ENCODE measurements at places on chromosomes 7 and 10. TPM values are rescaled to one million over a fixed set of nuclear protein-coding genes. Genes with fewer than 3 reads are reported as not detected.

Gene SORBS1
- 1.7 TPM for total RNA-seq

Gene OLAH
- total RNA-seq: 0.59 TPM

Gene ARMC3
- not detected for total RNA-seq

Gene CD36
- 0.08 TPM for total RNA-seq

Gene THSD7A
- total RNA-seq: 2.0 TPM

Gene GJD4
- not detected for total RNA-seq

Gene GBX1
- not detected for total RNA-seq

DNA sequence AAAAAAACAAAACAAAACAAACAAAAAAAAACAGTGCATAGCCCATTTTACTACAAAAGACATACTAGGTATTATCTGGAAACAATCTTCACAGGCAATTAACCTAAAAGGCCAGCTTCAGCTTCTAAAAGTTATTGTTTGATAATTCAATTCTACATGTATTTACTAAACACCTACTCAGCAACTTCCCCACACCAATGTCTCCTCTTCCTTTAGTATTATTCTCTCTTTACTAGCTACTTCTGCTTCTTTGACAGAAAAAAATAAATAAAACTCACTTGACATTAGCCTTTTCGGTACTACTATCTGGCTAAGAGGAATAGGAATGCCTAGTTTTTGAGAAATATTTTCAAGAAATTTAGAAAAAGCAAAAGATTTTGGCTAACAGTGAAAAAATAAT is 2.8 kb downstream of the TM9SF3 start:
- DNase-seq: no peak
- H3K27ac ChIP-seq: no peak overlapping the region
- no peaks in the 10 kb centered on the region for H3K27me3 ChIP-seq
- no peak overlapping the region for H3K4me3 ChIP-seq
- H3K36me3 ChIP-seq: peaks cover 2% of the 10 kb centered on the region

DNA sequence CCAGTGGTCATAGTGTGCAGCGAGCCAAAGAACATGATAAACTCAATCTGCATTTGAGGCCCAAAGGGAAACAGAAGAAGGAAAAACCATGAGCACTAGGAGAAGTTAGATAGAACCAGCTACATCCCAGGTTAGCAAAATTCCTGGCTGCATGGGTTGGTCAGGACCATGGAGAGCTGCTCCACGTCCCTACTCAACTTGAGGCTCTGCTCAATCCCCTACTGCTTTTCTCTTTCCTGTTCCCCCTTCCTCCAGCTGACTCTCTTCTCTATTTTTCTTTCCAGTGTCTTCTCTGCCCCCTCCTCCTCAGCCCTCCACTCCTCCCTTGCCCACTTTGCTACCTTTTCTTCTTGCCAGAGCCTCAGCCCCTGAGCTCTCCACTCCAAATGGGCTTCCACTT is 21.9 kb upstream of the VSIR start:
- H3K4me1 ChIP-seq: no peaks in the 10 kb centered on the region
- no peak for DNase-seq
- H3K27me3 ChIP-seq: peaks cover 5% of the 10 kb centered on the region
- H3K4me3 ChIP-seq: no peak overlapping the region
- no peak overlapping the region for H3K27ac ChIP-seq
- H3K36me3 ChIP-seq: no peaks in the 10 kb centered on the region

DNA sequence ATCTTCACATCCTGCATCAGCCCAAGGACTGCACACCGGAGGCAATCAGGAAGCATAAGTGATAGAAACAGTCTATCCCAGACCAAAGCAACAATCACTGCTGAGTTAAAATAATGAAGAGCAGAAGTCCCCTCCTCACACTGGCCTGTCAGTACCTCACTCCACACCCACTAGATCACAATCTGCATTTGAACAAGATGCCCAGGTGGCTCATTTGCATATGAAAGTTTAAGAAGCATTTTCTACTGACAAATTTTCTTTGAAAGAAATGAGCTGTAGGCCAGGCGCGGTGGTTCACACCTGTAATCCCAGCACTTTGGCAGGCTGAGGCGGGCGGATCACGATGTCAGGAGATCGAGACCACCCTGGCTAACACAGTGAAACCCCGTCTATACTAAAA is 77.4 kb downstream of the CUL2 start:
- H3K27ac ChIP-seq: no peak overlapping the region
- H3K36me3 ChIP-seq: peaks cover 35% of the 10 kb centered on the region
- DNase-seq: no peak
- H3K27me3 ChIP-seq: no peaks in the 10 kb centered on the region

DNA sequence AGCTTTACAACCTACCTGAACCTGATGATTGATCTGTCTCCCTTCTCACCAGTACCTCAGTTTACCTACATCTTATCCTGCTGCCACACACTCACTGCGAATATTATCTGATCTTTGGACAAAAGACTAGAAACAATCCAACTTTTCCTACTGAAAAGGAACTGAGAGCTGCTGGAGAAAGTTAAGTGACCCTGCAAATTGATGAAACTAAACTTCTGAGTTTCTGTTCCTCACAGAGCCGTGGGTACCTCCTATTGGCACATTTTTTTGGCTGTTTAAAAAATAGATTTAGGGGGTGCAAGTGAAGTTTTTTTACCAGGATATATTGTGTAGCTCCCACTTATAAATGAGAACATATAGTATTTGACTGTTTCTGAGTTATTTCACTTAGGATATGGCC is 66.0 kb upstream of the STARD3NL start:
- no peak overlapping the region for H3K4me3 ChIP-seq
- no peak for DNase-seq
- H3K27ac ChIP-seq: no peak overlapping the region
- H3K27me3 ChIP-seq: peaks cover 65% of the 10 kb centered on the region

DNA sequence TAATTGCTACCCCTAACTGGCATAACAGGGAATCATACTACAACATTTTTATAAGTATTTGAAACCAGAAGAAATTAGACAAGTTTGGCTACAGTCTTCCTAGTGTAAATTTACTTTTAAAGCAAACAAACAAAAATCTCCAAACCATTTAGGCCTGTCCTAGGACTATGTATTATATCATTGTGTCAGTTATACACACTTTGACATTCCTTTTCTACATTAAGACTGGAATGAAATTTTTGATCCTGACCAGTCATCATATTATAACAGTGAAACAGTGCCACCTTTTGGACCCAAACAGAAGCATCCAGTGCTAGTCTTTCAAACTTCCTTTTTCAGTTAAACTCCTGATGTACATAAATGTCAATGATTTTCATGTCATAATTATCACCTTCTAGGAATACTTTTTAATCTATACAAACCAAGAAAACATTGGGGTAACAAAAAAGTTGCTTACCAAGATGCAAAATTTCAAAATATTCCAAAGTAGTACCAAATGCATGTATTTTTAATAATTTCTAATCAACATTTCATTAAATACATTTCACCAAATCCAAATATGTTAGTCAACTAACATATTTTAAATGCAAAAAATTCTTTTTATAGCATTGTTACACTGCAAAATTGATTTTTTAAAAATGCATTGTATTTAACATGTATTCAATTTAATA is 75.7 kb downstream of the IMMP2L start:
- H3K27me3 ChIP-seq: no peaks in the 10 kb centered on the region
- H3K27ac ChIP-seq: no peak overlapping the region
- peaks cover 2% of the 10 kb centered on the region for H3K36me3 ChIP-seq
- peaks cover 11% of the 10 kb centered on the region for H3K4me1 ChIP-seq
- no peak overlapping the region for H3K4me3 ChIP-seq
- no peak for DNase-seq

DNA sequence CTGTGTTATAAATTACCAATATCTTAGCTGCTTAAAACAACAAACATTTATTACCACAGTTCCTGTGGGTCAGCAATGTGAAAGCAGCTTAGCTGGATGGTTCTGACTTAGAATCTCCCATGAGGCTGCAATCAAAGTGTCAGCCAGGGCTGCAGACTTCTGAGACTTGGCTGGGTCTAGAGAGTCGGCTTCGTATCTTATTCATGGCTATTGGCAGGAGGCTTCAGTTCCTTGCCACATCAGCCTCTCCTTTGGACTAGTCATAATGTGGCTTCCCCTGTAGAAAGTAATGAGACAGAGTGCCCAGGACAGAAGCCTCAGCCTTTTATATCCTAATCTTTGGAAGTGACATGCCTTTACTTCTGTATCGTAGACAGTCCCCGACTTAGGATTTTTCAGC is 27.3 kb downstream of the RALA start:
- peaks cover 18% of the 10 kb centered on the region for H3K4me1 ChIP-seq
- no peak overlapping the region for H3K27ac ChIP-seq
- no peak for DNase-seq
- H3K4me3 ChIP-seq: no peak overlapping the region

DNA sequence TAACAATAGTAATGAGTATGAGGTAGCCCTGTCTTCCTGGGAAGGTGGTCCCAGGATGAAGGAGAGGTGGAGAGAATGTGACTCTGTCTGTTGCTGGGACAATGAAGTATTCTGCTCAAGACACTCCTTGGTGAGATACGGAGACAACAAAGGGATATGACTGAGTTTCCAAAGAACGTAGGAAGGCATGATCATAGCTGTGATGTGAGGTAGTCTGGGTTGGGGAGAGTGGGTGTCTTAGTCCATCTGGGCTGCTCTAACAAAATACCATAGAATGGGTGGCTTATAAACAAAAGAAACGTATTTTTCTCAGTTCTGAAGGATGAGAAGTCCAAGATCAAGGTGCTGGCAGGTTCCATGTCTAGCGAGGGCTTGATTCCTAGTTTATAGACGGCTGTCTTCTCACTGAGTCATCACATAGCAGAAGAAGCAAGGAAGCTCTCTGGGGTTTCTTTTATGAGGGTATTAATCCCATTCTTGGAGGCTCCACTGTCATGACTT is 84.9 kb upstream of the RHOBTB1 start:
- H3K27me3 ChIP-seq: peaks cover 18% of the 10 kb centered on the region
- H3K4me1 ChIP-seq: peaks cover 9% of the 10 kb centered on the region
- no peak overlapping the region for H3K4me3 ChIP-seq
- H3K27ac ChIP-seq: no peak overlapping the region

DNA sequence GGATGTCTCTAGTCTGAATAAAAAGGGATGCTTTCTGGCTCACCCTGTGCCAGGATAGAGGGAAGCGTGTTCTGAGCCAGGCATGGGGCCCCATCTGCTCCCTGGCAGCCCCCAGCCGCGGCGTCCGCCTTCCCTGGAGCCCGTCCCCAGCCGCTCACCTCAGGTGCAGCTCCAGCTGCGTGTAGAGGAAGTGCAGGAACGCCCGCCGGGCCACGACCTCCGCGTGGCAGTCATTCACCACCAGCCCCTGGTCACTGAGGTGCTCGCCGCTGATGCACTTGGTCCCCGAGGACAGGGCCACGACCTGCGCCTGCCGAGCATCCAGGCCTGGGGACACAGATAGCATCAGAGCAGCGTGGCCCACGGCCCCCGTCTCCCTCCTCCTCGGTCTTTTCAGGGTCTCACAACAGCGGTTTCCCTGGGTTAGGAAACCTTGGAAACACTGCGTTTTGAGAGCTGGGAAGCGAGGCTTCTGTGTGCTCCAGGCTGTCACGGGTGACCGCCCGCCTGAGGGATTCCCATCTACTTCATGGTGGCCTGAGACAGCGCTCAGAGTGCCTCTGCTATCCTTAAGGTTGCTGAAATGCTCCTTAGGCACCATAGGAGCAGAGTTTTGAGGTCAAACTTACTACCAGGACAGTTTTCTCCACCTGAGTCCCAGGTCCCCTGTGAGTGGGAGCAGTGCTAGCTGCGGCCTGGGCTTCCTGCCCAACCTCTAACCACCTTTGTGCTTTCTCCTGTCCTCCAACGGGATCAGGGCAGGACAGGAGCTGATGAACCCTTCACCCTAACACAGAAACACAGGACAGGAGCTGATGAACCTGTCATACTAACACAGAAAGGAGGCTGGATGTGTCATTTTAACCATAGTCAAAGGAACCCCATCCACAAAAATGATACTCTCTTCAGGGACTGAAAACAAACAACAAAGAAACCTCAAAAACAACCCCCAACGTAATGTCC is 186.1 kb downstream of the WDR37 start:
- H3K4me3 ChIP-seq: no peak overlapping the region
- peaks cover 3% of the 10 kb centered on the region for H3K36me3 ChIP-seq
- peaks cover 2% of the 10 kb centered on the region for H3K27me3 ChIP-seq
- peaks cover 28% of the 10 kb centered on the region for H3K4me1 ChIP-seq
- H3K27ac ChIP-seq: peak overlapping the region; percentile 67
- DNase-seq: no peak

- no peak overlapping the region for H3K27ac ChIP-seq
- peaks cover 16% of the 10 kb centered on the region for H3K36me3 ChIP-seq
- no peak for DNase-seq
- no peaks in the 10 kb centered on the region for H3K4me1 ChIP-seq
Observed at GRCh38 chr10:21749788-21750187, 215.8 kb downstream of the MLLT10 start.

- H3K36me3 ChIP-seq: peaks cover 10% of the 10 kb centered on the region
- H3K27me3 ChIP-seq: no peaks in the 10 kb centered on the region
- DNase-seq: no peak
- H3K4me3 ChIP-seq: no peak overlapping the region
Observed at GRCh38 chr10:110980807-110981206, 61.4 kb downstream of the SHOC2 start.

GRCh38 chr10:118664321-118664720 is 68.9 kb upstream of the PRLHR start:
- peaks cover 4% of the 10 kb centered on the region for H3K27me3 ChIP-seq
- H3K27ac ChIP-seq: no peak overlapping the region
- no peak for DNase-seq
- H3K4me1 ChIP-seq: no peaks in the 10 kb centered on the region

GRCh38 chr10:29554660-29555059 is 80.1 kb downstream of the SVIL start:
- H3K27me3 ChIP-seq: no peaks in the 10 kb centered on the region
- H3K27ac ChIP-seq: peak overlapping the region; percentile 80
- peaks cover 36% of the 10 kb centered on the region for H3K36me3 ChIP-seq
- no peak overlapping the region for H3K4me3 ChIP-seq
- H3K4me1 ChIP-seq: peaks cover 30% of the 10 kb centered on the region

- no peak for DNase-seq
- peaks cover 23% of the 10 kb centered on the region for H3K27me3 ChIP-seq
- peak overlapping the region; percentile 42 for H3K27ac ChIP-seq
- no peak overlapping the region for H3K4me3 ChIP-seq
Observed at GRCh38 chr10:70615784-70616522, 13.4 kb upstream of the PRF1 start.

DNA sequence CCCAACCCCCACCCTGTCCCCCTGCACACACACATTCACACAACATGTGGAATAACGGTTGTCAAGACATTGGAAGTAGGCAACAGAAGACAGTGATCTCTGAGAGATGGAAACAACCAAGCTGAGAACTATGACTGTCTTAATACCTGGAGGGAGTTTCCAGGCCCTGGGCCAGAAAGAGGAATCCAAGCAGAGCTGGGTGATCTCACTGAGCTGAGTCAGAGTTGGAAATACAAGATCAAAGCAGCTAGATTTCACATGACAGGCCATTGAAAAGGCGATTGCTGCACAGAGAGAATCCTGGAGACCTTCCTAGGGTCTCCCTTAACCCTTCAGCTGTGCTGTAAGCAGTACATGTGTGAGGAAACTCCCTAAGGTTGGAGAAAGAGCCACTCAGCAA is 165.8 kb upstream of the PRSS1 start:
- H3K27ac ChIP-seq: peak overlapping the region; percentile 53
- H3K27me3 ChIP-seq: no peaks in the 10 kb centered on the region
- no peak overlapping the region for H3K4me3 ChIP-seq

Measured in osteocyte (in vitro differentiated cells).